Smooth muscle cell of trachea (primary cell): ENCODE measurements at places on chromosomes 4 and X. TPM values are rescaled to one million over a fixed set of nuclear protein-coding genes. Genes with fewer than 3 reads are reported as not detected.

Gene DCAF4L1
- total RNA-seq, result under 0.01 and 0.17 TPM in 2 replicates

Gene AMBN
- not detected in 2 replicates for total RNA-seq

Gene CXCL13
- total RNA-seq, result not detected in 2 replicates

Gene ATP8A1
- total RNA-seq, result 1.3 and 7.0 TPM in 2 replicates

Gene PRAF2
- total RNA-seq, result 14.6 and 15.3 TPM in 2 replicates

Gene OTC
- total RNA-seq, result 0.15 TPM in 1 of 2 replicates, not detected in the other

Gene KLHL2
- total RNA-seq, result 15.9 and 21.2 TPM in 2 replicates

Gene C4orf51
- total RNA-seq, result not detected in 2 replicates

Gene MAGEA12
- not detected in 2 replicates for total RNA-seq
